ENCODE measurements at places on chromosomes 12 and 14.

DNA sequence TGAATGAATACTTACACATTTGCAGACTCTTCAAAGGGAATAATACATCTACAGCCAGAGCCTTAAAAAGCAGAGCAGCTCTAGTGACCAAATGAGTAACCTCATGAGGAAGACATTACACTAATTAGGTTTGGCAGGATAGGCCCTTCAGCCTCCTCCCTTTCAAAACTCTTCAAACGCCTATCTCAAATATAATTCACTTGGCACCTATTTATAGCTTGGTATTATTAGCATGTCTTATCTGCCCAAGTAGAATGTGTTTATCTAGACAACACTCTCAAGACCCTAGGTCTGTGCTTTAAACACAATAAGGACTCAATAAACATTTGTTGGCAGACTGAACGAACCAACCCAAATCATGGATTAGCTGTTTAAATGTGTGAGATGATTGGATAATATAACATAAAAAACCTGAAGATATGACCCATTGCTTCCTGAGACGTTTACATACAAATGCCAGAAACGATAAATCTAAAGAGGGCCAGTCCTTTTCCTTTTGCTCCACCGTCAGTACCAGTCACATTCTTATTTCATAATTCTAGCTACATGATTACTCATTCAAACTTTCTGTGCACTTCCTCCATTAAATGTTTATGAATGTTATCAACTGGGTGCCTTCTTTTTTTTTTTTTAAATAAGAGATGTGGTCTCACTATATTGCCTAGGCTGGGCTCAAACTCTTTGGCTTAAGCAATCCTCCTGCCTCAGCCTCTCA, 123.3 kb downstream of the CEP83 start:
- DNase-seq: no peak

- no peak for DNase-seq
These were observed 90.9 kb upstream of the DCN start for GRCh38 chr12:91273560-91273959.

DNA sequence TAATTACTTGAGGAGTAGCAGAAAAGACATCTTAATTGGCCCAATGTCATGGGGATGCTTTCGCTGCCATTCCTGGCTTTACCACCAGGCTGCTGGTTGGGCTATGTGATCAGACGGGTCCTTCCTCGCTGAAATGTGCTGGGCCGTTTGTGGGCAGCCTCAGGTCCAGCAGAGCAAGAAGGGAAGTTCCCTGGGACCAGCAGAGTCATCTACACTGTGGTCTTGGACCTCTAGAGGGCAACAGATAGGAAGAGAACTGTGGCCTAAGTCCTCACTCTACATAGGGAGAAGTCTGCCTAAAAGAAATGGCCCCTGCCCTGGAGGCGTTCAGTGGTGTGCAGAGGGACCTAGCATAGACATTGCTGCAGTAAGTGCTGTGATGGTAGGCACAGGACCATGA, 10.9 kb downstream of the EVL start:
- DNase-seq: peak; percentile 42

DNA sequence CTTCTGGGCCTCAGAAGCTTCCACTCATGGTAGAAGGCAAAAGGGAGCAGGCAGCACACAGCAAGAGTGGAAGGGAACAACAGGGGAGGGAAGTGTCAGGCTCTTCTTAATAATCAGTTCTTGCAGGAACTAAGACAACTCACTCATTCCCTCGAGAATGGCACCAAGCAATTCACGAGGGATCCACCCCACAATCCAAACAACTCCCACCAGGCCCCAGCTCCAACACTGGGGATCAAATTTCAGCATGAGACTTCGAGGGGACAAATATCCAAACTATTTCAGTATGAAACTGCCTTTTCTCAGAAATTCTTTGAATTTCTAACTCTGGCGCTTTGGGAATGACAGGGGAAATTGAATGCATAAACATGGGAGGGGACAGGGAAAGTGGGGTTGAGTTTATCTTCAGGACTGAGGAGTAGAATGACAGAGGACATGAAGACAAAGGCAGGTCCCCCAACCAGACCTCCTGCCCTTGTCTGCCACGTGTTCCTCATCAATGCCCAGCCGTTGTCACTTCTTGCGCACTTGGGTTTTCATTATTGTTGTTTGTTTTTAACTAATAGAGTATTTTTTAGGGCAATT, 24.6 kb upstream of the APOF start:
- DNase-seq: no peak

- DNase-seq: no peak
These were observed 28.6 kb upstream of the NRXN3 start for GRCh38 chr14:78141590-78141989.

DNA sequence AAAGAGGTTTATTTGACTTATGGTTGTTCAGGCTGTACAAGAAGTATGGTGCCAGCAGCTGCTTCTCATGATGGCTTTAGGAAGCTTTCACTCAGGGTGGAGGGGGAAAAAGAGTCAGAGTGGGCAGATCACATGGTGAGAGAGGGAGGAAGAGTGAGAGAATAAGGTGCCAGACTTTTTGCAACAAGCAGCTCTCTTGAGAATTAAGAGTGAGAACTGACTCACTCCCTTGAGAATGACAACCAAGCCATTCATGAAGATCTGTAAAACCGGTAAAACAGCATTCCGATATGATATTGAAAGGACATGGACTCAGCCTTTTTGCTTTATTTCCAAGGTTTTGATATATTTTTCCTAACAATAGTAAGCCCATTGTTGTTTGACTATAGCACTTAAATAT, 501.2 kb downstream of the GALC start:
- no peak for DNase-seq

DNA sequence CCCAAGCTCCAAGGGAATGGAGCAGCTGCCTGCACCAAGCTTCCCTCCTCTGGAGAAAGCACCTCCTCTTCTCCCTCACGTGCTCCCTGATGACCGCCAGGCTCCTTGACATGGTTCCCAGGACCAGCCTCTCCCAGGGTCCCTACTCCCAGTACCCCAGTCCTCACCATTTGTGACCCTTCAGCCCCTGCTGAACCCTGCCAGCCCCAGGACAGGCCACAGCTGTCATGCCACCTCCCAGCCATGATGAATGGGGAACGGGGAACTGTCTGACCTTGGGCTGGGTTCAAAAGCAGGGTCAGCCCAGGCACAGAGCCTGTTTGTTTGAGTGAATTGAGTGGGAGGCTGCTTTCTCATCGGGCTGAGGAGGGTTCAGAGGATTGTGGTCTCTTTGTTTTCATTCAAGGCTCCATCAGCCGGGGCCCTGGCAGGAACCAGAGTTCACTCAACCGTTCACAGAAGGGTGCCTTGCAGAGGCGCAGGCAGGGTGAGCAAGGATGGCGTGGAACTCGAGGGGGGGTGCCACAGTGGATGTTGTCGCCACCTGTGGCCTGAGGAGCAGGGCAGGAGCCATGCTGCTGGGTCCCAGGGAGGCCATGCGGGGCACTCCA, 344.5 kb upstream of the SFSWAP start:
- DNase-seq: no peak

GRCh38 chr12:93060666-93061472, 131.8 kb upstream of the EEA1 start:
- no peak for DNase-seq

GRCh38 chr12:115430636-115431035, 746.7 kb upstream of the TBX3 start:
- DNase-seq: no peak

- DNase-seq: no peak
These were observed 69.7 kb downstream of the ARF6 start for GRCh38 chr14:49962621-49963020.

DNA sequence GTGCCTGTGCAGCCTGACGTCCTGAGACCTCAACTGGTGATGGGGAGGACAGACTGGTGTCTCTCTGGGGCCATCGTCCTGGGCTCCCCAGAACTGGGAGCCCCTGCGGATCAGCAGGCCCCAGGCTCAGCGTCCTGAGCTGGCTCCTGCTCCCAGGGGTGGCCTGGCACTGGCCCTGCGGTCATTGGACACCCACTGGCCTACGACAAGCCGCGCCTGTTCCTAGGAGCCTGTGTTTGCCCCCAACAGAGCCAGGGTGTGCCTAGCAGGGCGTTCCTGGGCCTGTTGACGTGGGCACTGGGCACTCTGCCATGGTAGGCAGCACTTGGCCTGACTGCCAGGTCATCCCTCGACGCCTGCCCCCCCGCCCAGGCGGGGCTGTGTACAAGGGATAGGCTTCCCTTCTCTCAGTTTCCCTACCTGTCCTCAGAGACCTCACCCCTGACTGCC, 8.4 kb downstream of the ADSS1 start:
- no peak for DNase-seq

GRCh38 chr14:23443881-23444280, 8.4 kb upstream of the MYH7 start:
- no peak for DNase-seq

DNA sequence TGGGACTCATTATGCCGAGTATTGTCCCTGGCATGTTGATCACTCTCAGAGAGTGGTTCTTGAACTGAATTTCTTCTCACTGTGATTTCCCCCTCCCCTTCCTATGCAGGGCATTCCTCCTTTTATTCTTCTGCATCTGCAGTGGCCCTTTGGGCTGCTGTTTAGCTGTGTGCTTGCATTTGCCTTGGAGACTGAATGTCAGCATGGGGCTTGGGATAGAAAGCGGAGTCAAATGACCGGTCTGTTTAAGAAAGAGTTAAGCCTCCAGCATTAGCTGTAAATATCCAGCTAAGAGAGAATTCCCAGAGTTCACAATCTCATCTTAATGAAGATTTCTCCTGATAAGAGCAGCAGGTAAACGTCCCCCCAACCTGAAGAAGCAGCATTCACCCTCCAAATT, 65.6 kb upstream of the RMST start:
- DNase-seq: no peak

DNA sequence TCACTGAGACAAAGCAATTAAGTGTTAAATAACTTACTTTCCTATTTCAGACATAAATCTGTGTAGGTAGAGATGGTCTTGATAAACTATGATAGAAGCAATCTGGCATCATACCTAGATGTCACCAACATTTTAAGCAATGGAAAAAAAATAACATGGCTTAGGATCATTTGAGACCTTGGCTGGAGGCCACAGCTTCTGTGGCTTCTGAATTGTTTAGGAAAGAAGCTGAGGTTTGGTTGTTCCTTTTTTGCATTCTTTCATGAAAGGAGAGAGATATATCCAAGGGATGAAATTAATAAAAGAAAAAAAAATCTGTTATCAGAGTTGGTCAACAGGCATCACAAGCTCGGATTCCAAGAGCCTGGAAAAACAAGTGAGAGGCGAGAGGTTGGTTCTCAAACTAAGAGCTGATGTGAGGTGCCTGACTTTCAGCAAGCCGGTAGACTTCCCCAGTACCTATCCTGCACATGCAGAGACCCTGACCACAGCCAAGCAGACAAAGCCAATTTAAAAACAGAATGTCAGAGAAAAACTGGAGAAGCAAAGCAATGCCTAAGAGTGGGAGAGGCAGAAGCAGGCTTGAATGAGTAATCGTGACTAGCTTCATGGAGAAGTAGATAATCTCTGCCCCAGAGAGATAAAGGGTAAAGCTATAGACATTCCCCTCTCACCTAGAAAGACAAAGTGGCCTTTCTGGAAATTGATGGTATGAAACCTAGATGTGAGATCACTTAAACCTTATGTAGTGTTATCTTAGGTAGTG, 43.4 kb upstream of the ST8SIA1 start:
- DNase-seq: no peak

All from bone marrow (tissue), 2 donors.